ENCODE measurements at places on chromosomes 12 and 14.

DNA sequence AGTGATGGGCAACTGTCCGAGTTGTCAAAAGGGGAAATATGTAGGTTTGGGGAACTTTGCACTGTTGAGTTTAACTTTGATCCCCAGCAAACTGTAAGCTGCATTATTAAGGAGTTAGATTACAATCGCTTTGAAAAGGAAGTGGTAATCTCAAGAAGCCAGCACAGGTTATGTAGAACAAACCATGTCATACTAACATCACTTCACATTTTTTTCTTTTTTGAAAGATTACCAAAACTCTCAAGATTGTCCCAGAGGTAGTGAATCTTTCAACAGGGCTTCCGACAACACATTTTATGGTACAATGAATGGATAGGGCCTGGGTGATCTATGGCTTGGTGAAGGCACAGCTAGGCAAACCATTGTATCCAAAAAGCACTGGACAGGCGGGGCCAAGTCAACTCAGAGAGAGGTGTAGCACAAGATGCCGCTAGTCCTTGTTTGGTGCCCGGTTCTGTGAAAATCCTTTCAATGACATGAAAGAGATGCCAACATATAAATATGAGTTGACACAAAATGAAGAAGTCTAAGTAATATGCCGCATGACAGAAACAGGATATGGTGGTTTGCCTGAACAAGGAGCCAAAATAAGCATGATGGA, 24.3 kb upstream of the PARP11 start:
- DNase-seq, result no peak

DNA sequence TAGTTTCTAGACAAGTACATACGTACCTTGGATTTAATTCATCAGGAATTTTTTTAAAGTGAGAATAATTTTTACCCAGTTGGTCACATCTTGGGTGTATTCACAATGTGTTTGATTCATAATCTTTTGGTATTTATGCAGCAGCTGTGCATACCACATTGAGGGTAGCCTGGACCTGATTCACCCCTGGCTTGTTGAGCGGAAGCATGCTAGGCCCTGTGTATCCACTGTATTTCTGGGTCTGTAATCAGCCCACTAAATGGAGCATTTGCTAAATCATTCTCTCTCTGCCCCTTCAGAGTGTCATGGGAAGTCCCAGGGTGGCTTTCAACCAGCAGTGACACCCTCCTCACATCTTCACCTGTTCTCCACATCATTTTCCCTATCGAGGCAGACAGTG, 203.8 kb upstream of the RGS6 start:
- no peak for DNase-seq

DNA sequence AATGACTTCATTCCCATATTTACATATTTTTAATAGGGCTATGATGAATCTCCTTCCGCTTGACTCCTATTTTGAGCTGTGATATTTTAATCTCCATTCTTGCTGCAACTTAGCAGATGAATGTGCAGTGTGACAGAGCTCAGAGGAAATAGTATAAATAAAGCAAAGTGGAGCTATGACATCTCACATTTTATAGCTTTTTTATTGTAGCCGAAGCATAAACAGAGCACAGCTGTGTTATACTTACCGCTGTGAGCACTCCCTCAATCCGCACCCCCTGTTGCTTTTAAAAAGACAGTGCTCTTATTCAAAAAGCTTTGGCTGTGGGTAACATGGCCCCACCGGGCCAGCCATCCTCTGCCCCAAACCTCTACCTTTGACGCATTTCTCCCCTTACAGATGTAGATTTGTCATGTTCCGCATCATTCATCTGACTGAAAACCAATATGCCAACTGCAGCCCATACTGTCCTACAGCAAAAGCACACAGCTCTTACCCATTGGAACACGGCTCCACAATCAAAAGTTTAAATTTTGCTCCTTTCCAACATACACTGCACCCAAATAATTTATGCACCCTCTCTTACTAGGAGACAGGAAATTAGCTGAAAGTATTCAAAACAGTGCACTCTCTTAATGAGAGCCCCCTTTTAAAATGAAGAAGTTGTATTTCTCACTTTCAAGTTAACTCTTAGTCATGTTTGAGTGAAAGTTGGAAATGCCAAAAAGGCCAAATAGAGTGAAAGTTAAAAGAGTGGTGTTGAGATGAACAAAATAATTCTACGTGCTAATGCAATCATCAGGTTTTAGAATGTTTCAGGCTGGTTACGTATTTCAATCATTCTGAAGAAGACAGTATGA, 429.3 kb upstream of the SOX5 start:
- no peak for DNase-seq

DNA sequence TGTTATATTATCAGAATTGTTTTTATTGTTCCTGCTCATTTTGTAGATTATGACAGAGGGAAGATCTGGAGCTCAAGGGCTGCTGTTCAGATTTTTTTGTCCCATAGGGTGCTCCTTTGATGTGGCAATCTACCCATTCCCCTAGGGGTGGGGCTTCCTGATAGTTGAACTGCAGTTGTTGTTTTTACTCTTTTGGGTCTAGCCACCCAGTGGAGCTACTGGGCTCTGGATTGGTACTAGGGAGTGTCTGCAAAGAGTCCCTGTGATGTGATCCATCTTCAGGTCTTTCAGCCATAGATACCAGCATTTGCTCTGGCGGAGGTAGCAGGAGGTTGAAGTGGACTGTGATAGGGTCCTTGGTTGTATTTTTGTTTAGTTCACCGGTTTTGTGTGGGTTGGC, 57.9 kb upstream of the SLCO1B1 start:
- no peak for DNase-seq

DNA sequence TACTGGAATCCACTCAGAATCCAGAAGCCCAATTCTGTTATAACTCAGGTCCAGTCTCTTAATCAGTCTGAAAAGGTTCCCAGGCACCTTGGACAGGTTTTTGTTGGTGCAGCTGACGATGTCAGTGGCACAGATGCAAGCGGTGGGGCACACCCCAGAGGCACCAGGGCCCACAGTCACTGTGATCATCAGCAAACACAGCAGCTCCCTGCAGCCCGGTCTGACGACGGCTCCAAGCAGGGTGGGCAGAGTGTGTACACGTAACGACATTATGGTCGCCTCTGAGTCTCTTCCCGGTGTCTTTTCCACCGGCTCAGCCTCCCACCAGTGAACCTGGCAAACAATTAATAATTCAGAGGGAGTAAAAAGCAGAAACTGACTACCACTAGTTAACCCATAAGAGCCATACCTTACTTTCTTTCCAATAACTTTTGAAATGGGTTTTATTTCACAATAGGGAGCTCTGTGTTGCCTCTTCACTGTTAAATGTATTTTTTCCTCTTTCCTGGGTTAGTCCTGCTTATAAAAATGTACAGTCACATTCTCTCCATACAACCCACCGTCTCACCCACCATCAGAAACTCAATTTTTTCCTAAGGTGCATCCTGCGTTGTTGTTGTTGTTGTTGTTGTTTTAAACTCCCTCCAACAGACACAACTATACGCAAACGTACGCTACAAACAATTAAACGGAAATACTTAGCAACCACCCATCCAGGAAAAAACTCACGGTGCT, 521 bp upstream of the PCED1B start:
- peak; percentile 49 for DNase-seq

GRCh38 chr14:32307881-32308582, 21.1 kb upstream of the AKAP6 start:
- DNase-seq, result no peak

- no peak for DNase-seq
These were observed 65.8 kb downstream of the PITPNM2 start for GRCh38 chr12:123085066-123085465.

GRCh38 chr14:55964091-55964490, 154.1 kb upstream of the PELI2 start:
- DNase-seq, result no peak

GRCh38 chr12:64116969-64117368, 105.1 kb downstream of the KICS2 start:
- DNase-seq, result no peak

DNA sequence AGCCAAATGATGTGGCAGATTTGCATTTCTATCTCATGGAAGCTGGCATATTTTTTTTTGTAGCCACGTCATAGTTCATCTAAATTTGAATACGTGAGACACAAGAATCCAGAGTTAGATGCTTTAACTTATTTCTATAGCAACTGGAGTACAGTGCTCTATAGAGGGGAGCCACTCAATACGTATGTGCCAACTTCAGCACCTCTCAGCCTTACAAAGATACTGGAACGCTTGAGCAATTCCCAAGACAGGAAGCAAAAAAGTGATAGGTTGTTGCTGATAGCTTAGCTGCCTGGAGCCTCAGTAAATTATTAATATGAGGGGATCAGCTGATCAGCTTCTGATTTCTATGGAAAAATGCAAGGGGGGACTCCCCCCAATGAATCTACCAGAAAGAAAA, 24.1 kb upstream of the PELI2 start:
- no peak for DNase-seq

DNA sequence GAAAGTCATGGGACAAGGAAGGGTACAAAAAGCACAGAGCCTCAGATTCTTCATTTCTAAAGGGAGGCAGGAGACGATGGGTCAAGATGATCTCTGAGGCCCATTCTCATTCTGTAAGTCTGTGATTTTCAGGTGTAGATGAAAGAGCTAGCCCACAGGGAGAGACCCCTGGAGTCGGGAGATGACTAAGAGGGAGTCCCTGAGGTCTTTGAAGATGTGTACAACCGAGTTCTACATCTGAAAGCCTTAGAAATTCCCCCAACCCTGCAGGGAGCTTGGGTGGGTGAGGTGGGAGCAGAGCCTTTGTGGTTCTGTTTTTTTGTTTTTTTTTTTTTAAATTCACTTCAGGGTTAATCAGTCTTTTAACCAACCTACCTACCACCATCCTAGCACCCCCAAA, 3.1 kb downstream of the WNT10B start:
- no peak for DNase-seq

GRCh38 chr14:57319636-57320192, 50.9 kb downstream of the AP5M1 start:
- DNase-seq, result no peak

DNA sequence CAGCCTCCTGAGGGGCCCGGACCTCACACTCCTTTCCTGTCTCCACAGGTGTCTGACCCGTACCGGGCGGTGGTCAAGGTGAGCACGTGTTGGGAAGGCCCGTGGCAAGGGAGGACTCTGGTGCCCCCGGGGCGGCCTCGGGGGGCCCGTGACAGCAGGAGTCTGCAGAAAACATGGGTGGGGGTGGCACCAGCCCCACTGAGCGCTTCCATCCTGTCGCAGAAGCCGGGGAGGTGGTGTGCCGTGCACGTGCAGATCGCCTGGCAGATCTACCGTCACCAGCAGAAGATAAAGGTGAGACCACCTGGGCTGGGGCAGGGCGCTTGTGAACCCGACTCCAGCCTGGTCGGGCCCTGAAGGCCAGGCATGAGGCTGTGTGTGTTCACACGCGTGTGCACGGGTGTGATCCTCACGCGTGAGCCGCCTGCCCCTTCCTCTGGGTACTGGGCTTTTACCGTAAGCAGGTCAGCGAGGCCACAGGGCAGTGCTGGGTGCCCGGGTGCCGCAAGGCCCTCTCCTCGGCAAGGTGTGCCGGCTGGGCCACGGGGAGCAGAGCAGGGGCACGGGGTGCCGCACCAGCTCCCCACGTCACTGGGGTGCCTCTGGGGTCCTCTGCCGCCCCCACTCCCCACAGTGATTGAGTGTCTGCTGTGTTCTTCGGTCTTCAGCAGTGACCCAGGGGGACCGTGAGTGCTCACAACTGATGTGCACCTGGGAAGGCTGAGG, 35.9 kb downstream of the LRCOL1 start:
- no peak for DNase-seq

GRCh38 chr12:10705655-10706054, 17.5 kb downstream of the YBX3 start:
- DNase-seq, result no peak

GRCh38 chr14:70971560-70971959, 64.3 kb downstream of the PCNX1 start:
- DNase-seq, result no peak

- no peak for DNase-seq
These were observed 8.2 kb downstream of the ENDOU start for GRCh38 chr12:47717046-47717442.

- no peak for DNase-seq
These were observed 103.7 kb downstream of the CMKLR1 start for GRCh38 chr12:108235197-108235984.

DNA sequence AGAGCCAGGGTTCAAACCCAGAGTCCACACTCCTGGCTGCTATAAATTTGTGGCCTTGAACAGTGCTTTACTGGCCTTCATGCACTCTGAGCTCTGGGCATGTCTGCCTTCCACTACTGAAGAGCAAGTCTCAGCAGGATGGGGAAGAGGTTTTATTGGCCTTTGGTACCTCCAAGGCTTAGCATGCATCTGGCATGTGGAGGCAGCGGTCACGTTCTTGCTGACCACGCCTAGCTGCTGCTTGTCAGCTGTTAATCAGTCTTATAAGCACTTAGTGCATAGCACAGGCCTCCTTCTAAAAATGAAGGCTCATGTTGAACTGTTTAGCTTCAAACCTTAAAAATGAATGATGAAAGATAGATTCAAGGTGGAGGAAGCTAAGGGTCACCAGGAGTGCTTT, 177.5 kb downstream of the PELI2 start:
- no peak for DNase-seq

DNA sequence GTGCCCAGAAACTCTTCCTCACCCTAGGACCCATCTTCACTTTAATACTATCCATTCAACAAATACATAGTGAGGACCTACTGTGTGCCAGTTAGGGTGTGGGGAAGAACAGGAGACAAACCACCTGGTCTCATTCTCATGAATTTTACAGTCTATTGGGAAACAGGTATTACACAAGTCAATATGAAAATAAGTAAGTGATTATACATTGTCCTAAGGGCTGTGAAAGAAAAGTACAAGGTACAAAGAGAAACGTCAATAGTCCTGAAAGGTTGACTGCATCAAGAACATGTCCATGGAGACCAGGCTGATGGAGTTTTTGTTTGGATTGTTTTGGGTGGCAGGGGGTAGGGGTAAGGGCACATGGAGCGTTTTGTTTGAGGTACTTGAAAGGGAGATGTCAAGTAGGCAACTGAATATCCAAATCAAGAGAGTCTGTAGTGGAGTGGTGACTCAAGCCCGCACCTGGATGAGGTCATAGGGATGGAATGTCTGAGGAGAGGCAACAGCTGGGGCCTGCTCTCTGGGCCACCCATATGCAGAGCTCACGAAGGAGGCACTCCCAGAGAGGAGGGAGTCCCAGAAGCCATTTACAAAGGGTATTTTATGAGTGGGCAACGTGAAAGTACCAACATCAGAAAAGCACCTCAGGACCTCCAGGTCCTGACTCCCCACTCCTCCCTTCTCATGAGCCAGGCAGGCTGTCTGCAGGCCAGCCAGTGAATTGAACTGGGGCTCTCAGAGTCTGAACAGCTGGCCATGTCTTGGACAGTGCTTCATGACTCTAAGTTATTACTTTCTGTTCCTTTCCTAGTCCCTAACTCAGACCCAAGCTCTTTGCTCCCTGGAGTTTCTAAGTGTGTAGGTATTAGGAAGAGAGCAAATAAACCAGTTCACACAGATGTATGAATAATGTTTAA, 272.0 kb downstream of the ZFP36L1 start:
- DNase-seq, result no peak

GRCh38 chr12:115660211-115660805, 617.2 kb downstream of the MED13L start:
- no peak for DNase-seq

- DNase-seq, result no peak
These were observed 24.3 kb downstream of the VCPKMT start for GRCh38 chr14:50092006-50092555.
